ENCODE measurements at places on chromosomes 1 and 21.

GRCh38 chr1:118636004-118636403 lies 352.1 kb downstream of the TBX15 start:
- H3K4me3 ChIP-seq, result no peak overlapping the region
- DNase-seq, result no peak
- H3K27me3 ChIP-seq, result no peaks in the 10 kb centered on the region
- no peaks in the 10 kb centered on the region for H3K4me1 ChIP-seq
- no peaks in the 10 kb centered on the region for H3K36me3 ChIP-seq

DNA sequence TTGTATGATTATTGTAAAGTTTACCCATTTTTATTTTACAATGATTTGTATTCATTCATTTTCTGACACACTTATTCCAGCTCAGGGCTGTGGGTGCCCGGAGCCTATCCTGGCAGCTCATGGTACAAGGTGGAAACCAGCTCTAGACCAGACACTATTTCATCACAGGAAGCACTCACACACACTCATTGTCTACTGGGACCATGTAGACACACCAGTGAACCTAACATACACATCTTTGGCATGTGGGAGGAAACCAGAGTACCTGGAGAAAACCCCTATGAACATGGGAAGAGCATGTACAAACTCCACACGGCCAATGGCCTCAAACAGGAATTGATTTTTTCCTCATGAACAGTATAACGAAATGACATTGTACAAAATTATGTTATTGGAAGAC lies 2.4 kb downstream of the DTL start:
- H3K27me3 ChIP-seq, result no peaks in the 10 kb centered on the region
- H3K27ac ChIP-seq, result no peak overlapping the region
- H3K36me3 ChIP-seq, result no peaks in the 10 kb centered on the region
- H3K4me3 ChIP-seq, result no peak overlapping the region
- peaks cover 10% of the 10 kb centered on the region for H3K4me1 ChIP-seq

DNA sequence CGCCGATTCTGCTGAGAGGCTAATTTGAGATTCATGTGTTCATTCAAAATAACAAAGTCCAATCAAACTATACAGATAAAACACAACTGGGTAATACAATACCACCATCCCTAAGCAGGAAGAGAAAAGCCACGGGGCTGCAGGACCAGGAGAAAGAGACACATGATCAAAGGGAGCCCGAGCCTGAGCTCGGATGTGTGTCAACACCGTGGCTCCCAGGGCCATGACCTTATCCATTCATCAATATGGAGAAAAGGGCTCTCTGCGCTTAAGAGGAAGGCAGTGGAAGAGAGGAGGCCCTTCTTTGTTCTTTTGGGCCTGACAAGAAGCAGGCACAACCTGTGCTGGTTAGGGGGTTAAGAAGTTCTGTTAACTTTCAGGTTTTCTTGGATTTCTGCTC lies 56.7 kb downstream of the HUNK start:
- H3K27me3 ChIP-seq, result no peaks in the 10 kb centered on the region
- DNase-seq, result no peak
- H3K4me1 ChIP-seq, result no peaks in the 10 kb centered on the region
- H3K4me3 ChIP-seq, result no peak overlapping the region
- H3K27ac ChIP-seq, result no peak overlapping the region

DNA sequence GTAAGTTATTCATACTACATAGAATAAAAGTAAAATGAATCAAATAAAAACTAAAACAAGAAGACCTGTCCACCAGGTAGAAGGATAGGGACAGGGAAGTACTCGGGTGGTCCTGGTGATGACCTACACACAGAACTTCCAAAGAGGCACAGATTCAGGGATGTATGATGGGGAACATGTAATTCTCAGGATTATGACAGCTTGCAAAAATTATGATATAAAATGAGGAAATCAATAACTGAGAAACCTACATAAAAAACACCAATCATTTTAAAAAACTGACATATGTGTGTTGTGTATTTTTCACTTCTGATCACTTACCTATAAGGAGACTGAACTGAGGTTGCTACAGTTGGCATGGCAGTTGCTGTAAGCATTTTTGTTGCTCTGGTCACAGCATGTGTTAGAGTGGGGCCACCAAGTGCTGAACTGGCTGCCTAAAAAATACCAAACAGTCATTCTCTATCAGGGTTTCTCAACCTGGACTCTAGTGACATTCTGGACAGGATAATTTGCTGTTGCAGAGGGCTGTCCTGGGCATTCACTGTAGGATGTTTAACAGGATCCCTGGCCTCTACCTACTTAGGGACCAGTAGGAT lies 73.8 kb downstream of the USP24 start:
- H3K27ac ChIP-seq, result peak overlapping the region; percentile 11
- H3K4me1 ChIP-seq, result no peaks in the 10 kb centered on the region
- H3K4me3 ChIP-seq, result no peak overlapping the region
- H3K27me3 ChIP-seq, result no peaks in the 10 kb centered on the region
- H3K36me3 ChIP-seq, result peaks cover 81% of the 10 kb centered on the region

DNA sequence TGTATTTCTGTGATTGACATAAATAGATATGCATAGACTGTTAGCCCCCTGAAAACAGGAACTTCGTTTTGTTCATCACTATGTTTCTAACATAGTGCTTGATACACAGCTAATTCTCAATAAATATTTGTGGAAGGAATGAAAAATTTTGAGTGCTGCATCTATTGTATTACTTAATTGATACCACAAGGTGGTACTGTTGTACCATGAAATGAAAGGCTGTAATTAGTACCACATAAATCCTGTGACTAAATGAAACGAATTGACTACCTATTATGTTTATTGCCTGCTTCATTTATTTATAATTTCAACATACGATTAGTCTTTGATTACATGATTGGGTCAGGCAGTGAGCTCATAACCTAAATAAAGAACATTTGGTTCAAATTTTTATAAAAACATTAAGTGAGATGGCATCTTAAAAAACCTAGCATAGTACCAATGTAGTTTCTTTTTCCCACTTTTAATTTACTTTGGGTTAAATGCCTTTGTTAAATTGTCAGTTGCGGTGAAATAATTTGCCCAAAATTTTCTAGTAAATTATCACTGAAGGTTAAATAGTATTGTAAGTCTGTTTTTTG lies 15.0 kb upstream of the TGFB2 start:
- H3K4me3 ChIP-seq, result no peak overlapping the region
- H3K27ac ChIP-seq, result no peak overlapping the region
- DNase-seq, result no peak
- H3K27me3 ChIP-seq, result no peaks in the 10 kb centered on the region
- H3K4me1 ChIP-seq, result no peaks in the 10 kb centered on the region

DNA sequence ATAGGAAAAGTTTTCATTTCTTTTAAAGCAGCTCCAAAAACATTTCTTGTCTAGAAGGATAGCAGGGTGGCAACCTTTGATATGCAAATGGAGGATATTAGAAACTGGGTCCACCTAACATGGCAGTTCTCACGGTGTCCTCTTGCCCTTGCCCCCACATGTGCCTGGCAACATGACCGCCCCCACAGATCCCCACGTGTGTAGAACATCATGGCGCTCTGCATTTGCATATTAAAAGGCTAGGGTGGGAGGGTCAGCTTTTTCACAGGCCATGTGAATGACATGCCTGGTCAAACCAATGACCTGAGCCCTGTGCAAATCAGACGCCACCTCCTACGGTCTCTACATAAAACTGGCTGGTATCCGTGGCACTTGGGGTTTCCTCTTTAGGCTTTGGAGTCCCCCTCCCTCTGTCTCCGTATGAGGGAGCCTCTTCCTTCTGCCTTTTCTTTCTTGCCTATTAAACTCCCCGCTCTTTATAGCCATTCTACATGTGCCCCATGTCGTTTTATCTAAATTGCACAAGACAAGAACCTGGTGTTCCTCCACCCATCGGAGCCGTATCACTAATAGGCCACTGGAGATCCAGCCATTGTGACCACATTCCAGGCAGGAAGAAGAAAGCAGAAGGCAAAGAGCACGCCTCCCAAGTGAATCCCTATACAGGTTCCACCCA lies 71.3 kb downstream of the WDR4 start:
- no peaks in the 10 kb centered on the region for H3K36me3 ChIP-seq
- H3K27ac ChIP-seq, result no peak overlapping the region
- no peak overlapping the region for H3K4me3 ChIP-seq
- H3K4me1 ChIP-seq, result no peaks in the 10 kb centered on the region
- no peak for DNase-seq

- no peaks in the 10 kb centered on the region for H3K27me3 ChIP-seq
- no peak overlapping the region for H3K4me3 ChIP-seq
- no peaks in the 10 kb centered on the region for H3K4me1 ChIP-seq
- DNase-seq, result no peak
- H3K36me3 ChIP-seq, result no peaks in the 10 kb centered on the region
Observed at GRCh38 chr1:98967122-98967521, 37.5 kb downstream of the PLPPR5 start.

GRCh38 chr21:34351786-34352241 lies 12.0 kb upstream of the KCNE2 start:
- H3K4me1 ChIP-seq, result no peaks in the 10 kb centered on the region
- DNase-seq, result no peak
- H3K27ac ChIP-seq, result no peak overlapping the region
- no peak overlapping the region for H3K4me3 ChIP-seq
- no peaks in the 10 kb centered on the region for H3K27me3 ChIP-seq

DNA sequence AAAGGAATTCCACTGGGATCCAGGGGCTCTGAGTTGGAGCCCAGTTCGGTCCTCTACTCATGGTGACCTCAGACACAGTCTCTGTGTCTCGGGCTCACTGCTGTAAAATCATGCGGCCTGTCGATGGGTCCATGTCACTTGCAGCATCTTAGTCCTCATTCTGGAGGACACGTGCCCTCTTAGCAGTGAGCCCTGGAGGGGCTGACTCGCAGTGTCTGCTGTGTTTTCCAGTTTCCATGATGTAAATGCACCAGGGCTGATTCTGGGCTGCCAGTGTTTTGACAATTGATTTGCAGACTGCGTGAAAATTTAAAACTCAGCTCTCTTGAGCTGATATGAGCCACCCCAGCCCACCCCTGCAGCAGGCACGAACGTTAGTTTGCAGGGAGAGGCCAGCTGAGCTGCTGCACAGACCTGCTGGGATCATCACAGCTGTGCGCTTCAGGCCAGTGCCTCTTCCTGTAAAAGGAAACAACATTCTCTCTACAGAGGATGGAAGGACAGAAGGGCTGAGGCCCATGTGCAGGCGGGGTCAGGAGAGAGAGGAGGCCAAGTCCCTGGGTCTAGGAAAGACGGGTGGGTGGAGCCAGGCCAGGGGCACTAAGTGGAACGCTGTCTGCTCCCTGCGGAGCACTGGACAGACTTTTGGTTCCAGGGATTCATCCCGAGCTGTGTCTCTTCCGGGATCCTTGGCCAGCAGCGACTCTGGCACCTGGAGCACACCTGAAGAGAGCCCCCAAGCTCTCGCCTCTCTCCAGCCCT lies 42.6 kb downstream of the RSPH1 start:
- DNase-seq, result no peak
- H3K4me3 ChIP-seq, result no peak overlapping the region
- no peaks in the 10 kb centered on the region for H3K36me3 ChIP-seq
- H3K27me3 ChIP-seq, result no peaks in the 10 kb centered on the region
- H3K27ac ChIP-seq, result no peak overlapping the region

DNA sequence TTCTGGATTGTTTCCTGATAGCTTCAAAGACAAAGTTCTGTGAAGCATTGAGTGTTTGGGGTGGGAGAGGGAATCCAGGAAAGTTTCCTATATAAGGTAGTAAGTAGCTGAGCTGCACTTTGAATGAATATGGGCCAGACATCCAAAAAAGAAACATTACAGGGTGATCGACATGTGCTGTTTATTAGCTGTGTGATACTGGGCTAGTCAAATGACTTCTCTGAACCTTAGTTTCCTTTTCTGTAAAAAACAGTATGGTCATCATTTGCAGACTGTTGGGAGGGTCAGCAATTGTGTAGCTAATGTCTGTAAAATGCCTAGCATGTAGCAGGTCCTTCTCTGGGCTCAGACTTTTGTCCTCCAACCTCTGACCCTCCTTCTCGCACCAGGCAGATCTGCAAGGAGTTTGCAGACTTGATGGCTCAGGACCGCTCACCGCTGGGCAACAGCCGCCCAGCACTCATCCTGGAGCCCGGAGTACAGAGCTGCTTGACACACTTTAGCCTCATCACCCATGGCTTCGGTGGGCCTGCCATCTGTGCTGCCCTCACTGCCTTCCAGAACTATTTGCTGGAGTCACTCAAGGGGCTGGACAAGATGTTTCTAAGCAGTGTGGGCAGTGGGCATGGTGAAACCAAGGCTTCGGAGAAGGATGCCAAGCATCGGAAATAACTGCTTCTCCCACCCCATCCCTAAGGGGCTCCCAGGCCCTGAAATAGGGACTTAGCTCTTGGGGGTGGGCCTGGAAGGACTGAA lies 21.1 kb downstream of the TFAP2E start:
- no peaks in the 10 kb centered on the region for H3K36me3 ChIP-seq
- no peak overlapping the region for H3K4me3 ChIP-seq
- no peak overlapping the region for H3K27ac ChIP-seq
- DNase-seq, result no peak
- no peaks in the 10 kb centered on the region for H3K4me1 ChIP-seq

DNA sequence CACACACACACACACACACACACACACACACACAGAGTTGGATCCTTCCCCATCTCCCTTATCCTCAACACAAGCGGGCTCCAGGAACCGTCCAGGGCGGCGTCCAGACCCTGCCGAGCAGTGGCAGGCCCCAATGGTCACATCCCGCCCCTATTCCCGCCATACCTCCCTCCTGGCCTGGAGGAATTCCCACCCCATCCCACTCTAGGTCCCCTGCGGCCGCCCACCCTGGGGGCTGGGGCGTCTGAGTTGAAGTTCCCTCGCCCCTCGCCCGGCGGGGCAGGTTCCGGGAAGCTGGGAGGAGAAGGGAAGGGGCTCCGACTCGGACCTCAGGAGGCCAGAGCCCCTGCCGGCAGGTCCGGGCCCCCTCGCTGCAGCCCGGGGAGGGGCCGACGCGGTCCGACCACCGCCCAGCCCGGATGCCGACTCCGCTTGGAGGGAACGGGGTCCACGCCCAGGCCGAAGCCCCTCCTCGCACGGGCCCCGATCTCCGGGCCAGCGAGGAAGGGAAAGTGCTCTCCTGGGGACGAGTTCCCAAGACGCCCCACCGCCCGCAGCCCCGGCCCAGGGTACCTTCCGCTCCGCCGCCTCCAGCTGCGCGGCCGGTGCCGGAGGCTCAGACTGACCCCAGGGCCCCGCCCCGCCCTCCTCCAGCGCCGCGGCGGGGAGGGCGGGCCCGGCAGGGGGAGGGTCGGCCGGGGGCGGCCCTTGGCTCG lies at the start of gene RHOC:
Gene RHOC (minus strand): TSS at position 623 of the 716 bp plus-strand sequence. CDS start 3,328 bp downstream, outside the sequence.
- H3K27ac ChIP-seq, result no peak within 1 kb of the TSS
- peaks cover 28% of the 10 kb centered on the region for H3K4me1 ChIP-seq
- no peaks in the 10 kb centered on the region for H3K27me3 ChIP-seq
- peak; percentile 35 for DNase-seq

DNA sequence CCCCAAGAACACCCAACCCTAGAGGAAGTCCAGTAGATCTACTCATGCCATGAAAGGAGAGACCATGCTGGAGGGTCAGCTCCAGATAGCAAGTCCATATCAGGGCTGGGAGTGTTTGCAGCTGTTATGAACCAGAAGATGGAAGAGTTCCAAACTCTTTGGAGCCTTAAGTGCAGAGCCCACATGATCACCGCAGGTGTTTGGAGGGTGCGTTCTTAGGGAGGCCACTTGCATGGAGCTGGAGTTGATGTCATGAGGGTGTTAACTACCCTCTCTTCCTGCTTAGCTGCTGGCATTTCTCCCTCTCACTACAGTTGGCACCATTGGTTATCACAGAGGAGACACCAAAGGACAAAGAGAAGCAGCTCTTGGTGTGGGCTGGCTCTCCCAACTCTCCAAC lies 616.9 kb downstream of the AJAP1 start:
- H3K27ac ChIP-seq, result no peak overlapping the region
- no peaks in the 10 kb centered on the region for H3K27me3 ChIP-seq
- no peaks in the 10 kb centered on the region for H3K4me1 ChIP-seq
- no peak for DNase-seq
- H3K4me3 ChIP-seq, result no peak overlapping the region
- no peaks in the 10 kb centered on the region for H3K36me3 ChIP-seq

- H3K27me3 ChIP-seq, result no peaks in the 10 kb centered on the region
- no peak overlapping the region for H3K4me3 ChIP-seq
- H3K27ac ChIP-seq, result no peak overlapping the region
- no peaks in the 10 kb centered on the region for H3K4me1 ChIP-seq
- DNase-seq, result no peak
Observed at GRCh38 chr1:75188892-75189291, 54.7 kb downstream of the LHX8 start.
